Hematopoietic multipotent progenitor cell treated with erythropoietin and hydrocortisone succinate and interleukin-3 and kit ligand, for 4 days (in vitro differentiated cells): ENCODE measurements at places on chromosomes 3 and 15.

DNA sequence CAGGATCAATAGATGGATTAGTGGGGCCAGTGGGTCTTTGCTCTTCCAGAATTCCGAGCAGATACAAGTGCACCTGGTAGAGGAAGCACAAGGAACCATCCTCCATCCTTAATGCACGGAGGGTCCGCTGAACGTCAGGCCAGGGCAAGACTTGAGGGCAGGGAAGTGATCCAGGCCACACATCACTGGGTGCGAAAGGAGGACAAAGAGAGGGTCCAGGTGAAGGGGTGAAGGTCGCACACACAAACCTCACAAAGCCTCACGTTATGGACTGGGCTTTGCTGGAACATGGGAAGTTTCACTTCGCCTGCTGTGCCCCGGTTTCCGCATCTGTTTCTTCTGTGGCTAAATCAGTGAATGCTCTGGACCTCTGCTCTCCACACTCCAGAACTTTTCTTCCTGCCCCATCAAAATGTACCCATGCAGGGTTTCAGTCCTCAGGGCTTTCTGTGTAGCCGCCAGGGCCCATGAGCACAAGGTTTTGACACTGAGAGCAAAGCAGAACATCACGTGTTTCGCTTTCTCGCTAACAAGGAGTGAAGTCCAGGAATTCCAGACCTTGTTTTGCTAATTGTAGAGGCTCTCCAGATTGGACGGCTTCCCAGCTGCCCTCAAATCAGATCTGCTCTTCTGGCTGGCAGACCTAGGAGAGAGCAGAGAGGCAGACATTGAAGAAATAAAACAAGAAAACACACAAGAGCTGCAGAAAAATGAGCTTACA, 56.3 kb downstream of the KLF15 start:
- DNase-seq = no peak

GRCh38 chr3:151234825-151235224, 31.8 kb upstream of the GPR171 start:
- no peak for DNase-seq

GRCh38 chr3:6807967-6808588, 52.8 kb upstream of the GRM7 start:
- no peak for DNase-seq

- DNase-seq = no peak
Measured at GRCh38 chr3:196525141-196525540, 10.0 kb upstream of the SMCO1 start.

DNA sequence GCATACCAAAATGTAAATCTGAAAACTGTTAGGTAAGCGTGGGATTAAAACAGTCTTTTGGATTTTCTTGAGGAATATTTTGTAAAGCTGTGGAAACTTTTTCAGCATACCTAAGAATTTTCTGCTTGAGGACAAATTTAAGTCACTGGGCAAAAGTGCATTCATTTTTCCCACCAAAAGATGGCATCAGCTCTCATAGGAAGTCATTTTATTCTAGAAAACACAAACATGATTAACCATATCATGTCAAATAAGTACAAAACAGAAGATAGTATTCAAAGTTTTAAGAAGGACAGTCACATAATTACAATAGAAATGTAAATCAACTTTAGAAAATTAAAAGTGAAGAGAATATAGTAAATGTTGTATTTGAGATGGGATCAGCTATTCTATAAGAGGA, 63.5 kb downstream of the SLC49A4 start:
- DNase-seq = peak; percentile 34

GRCh38 chr3:18443665-18444594, 18.8 kb upstream of the SATB1 start:
- DNase-seq = peak; percentile 62
